ENCODE measurements at places on chromosomes 7 and 10.
A peak's percentile ranks its signal among the peaks of the same experiment; 100 is the strongest.

DNA sequence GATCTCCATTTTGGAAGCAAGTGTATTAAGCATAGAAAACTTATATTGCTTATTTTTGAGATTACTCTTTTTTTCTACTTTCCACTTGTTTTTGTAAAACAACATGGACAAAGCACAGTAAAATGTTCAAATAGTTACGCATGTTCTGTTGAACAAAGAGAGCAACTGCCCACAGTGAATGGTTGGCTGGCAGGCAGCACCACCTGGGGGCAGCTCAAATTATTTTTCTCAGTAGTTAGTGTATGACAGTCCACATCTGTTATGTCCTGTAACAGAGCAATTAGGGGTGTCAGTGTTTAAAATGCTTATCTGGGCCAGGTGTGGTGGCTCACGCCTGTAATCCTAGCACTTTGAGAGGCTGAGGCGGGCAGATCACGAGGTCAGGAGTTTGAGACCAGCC, 46.1 kb upstream of the CACUL1 start:
- peak; percentile 10 for DNase-seq

DNA sequence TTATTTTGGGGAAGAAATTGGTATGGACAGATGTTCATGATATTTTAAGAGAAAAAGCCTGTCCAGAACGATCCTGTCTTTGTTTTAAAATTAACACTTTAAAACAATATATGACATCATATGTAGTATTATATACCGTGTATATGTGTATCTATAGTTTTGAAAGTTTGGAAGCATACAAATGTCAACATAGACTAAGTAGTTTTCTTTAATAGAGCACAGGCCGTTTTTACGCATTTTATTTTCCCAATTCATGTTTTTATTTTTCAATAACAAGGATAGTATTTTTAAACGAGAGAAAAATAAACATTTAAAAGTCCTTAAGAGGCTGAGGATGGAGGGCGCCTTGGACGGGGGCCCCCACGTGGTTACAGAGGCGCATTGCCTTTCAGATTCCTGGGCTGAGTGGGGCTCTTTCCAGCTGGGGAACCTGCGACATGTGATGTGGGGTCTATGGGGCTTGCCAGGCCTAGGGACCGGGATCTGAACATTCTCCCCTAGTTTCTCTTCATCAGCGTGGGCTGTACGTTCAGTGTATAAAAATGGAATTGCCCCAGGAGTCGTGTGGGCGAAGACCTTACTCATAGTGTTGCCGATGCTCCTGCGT, 127.8 kb upstream of the ZNF746 start:
- DNase-seq: peak; percentile 40

GRCh38 chr10:34134602-34135001, 680.5 kb downstream of the PARD3 start:
- no peak for DNase-seq

DNA sequence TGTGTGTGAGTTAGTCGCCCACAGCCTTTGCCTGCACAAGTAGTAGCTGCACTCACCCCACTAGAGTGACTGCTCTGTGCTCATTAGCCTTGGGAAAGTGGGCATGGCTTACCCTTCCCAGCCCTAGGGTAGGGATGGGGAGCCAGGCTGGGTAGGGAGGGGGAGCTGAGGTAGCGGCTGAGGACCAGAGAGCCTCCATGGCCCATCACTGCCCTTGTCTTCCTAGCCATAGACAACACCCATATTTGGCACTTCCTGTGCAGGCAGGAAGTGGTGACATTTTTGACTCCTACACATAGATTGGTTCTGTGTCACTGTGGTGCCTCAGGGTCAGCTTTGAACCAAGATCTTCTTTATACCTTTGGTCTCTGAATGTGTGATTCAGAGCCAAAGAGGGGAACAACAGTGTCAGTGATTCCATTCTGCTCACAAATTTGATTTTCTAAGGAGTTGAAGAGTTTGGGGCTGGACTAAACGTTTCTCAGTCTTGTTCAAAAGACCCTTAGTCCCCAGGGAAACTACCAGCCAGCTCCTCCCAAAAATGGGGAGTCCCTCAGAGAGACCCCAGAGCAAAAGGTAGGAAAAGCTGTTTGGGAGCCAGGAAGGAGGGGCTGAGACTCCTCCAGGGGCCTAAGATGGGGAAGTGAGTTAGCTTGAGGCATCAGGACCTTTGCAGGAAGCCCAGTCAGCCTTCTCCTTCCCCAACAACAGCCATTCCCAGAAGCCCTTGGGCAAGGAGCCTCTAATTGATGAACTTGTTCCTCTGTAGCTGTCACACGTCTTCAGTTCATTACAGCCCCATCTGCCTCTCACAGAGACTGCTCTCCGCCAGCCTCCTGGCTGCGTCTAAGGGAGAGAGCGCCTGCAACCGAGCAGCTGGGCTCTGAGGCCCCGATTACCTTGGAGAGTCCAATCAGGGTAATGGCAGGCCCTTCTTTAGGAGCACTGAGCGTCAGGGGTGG, 135.0 kb downstream of the CDH23 start:
- no peak for DNase-seq

DNA sequence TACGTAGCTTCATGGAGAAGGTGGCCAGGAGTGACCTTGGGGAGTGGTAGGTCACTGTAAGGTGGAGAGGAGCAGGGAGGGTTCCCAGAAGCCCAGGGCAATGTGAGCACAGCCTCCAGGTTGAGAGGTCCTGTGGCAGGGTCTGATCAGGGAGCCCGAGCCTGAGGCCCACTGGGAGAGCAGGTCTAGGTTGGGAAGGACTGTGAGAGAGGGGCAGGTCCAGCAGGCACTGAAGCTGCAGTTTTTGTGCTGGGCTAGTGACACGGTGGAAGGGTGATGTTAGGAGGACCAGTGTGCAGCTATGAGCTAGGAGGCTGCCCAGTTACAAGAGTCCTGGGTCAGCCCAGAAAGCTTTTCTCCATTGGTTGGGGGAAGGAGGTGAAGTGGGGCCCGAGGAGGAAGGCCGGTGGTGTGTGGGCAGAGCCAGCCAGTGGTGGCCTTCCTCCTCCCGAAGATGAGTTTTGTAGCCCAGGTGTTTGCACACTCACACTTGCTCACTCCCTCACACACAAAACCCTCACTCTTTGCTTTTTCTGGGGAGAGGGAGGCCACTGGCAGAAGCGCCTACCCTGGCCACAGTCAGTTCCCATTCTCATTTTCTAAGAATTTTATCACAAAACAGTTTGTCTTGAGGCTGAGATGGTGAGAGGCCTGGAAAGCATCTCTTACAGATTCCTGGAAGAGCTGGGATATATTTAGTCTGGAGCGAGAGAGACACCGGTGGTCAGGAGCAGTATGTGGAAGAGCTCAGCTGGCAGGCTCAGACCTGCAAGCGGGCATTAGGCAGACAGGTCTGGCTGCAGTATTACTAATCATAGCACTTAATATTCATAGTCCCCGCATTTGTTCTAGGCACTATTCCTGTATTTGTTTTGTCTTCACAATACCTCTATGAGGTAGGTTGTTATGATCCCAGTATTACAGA, 57.1 kb downstream of the ZNF467 start:
- DNase-seq: no peak

DNA sequence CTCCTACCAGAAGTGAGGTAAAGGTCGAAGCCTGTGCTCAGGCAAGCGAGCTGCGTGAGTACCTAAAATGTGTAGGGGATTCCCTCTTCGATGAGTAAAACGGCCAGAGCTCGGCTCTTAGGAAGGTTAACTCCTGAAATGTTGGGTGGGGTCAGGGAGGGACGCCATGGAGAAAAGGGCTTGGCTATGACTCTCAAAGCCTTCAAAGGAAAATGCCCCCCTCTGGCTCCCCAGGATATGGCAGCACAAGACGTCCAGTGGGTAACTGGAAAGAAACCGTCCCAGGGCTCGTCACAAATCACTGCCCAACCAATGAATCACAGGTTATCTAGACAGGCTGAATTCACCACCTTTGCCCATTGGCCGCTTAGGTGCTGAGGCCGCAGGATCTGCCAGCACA, 58.0 kb downstream of the CALML3 start:
- DNase-seq: no peak

DNA sequence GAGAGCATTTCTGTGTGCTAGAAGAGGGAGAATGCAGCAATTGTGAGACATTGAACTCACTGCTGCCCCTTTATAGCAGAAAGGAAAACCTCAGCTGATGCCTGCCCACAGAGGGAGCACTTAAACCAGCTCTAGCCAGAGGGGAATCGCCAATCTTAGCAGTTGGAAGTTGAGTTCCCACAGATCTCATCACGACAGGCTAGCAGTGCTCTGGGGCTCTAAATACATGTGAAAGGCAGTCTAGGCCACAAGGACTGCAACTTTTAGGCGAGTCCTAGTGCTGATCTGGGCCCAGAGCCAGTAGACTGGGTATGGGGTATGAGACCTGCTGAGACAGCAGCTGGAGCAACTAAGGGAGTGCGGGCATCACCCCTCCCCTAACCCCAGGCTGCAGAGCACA, 25.2 kb upstream of the PRR15 start:
- DNase-seq: no peak

DNA sequence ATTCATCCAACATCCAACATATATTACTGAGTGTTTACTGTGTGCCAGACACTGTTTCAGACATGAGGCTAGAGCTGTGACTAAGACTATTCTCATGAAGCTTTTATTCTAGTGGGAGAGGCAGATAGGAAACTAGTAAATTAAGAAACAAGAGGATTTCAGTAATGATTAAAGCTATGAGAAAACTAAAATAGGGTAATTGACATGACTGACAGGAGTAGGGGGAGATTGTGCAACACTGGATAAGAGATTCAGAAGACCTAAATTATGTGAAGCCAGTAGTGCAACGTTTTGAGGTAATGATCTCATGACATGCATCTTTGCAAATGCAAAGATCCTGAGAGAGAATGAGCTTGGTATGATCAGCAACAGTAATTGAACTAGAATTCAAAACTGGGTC, 48.6 kb upstream of the MKLN1 start:
- no peak for DNase-seq

- peak; percentile 27 for DNase-seq
Observed at GRCh38 chr7:123494193-123494796, 40.1 kb downstream of the IQUB start.

DNA sequence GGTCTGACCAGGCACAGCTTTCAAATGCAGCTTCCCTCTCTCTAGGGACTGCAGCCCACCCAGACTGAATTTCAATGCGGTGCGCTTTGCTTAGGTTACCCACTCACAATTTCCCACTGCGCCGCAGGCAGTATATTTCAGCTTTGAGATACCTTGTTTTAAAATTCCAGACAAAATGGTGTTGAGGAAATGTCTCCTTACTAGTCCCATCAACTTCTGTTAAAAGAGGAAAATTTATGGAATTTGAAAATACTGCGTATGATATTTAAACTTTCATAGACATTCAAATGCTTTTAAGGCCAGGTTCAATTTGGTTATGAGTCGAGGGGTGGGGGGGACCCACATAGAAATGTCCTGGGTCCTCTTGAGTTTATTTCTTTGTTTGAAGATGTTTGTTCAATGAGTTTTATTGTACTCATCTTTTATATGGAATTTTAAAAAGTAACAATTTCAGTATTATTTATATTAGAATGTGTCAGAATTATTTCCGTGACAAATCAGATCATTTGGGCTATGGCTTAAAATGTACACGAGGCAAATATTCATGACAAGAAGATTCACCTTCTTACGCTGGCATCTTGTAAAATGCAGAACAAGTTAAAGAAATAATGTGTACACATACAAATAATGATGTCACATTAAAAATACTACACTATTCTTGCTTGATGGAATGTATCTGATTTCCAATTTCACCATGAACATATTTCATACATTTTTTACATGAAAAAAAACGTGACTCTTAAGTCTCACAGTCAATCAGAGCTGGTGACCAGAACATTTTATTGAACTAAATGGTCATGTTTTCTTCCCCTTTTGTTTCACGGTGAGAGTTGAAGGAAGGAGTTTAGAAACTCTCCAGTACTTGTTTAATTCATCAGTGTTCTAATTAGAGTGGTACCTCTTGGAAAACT, 1.3 kb downstream of the IKZF1 start:
- no peak for DNase-seq

DNA sequence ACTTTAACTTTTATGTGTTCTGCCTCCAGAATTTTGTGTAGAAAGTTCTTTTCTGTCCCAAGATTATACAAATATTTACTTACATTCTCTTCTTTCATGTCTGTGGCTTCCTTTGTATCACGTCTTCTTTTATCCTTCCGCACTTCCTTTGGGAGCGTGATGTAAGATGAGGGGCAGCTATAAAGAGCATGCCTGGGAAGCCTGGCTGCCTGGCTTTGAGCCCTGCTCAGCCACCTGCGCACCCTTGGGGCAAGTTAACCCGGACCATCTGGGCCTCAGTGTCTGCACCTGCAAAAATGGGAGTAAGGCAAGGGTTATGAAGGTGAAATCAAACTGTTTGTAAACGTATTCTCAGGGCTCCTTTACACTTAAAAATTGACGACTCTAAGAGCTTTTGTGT, 25.2 kb downstream of the PALD1 start:
- no peak for DNase-seq

- DNase-seq: no peak
Observed at GRCh38 chr7:16649196-16649595, 3.2 kb downstream of the BZW2 start.

DNA sequence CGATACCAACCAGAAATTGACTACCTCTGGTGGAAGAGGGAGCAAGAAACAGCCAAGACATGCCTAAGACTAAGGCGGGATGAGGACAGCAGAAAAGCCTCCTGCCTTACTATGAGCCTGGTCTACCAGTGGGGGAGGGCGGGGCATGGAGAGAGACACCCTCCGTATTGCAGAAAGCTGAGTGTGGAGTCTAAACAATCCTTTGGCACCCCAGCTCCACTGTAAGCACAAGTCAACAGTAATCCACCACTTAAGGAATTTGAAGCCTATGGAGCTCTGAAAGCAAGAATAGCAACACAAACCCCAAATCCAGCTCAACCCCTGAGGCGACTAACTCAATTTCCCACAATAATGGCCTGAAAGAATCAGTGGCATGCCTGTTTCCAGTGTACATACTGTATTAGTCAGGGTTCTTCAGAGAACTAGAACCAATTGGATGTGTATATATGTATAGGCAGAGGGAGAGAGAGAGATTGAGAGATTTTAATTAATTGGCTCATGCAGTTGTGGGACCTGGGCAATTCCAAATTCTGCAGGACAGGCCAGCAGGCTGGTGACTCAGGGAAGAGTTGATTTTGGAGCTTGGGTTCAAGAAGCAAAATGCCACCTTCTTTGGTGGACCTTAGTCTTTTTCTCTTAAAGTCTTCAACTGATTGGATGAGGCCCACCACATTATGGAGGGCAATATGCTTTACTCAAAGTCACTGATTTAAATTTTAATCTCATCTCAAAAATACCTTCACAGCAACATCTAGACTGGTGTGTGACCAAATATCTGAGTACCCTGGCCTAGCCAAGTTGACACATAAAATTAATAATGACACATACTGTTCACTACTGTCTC, 13.5 kb downstream of the PPIF start:
- no peak for DNase-seq

- no peak for DNase-seq
Observed at GRCh38 chr7:16929146-16929762, 47.5 kb upstream of the AGR3 start.

- peak; percentile 59 for DNase-seq
Observed at GRCh38 chr7:90271753-90272152, 26.8 kb downstream of the CFAP69 start.

GRCh38 chr10:127880557-127880956, 12.2 kb downstream of the CLRN3 start:
- no peak for DNase-seq

GRCh38 chr7:116978006-116978405, 24.7 kb downstream of the ST7 start:
- DNase-seq: no peak
